ENCODE measurements at places on chromosomes 1 and 21.

DNA sequence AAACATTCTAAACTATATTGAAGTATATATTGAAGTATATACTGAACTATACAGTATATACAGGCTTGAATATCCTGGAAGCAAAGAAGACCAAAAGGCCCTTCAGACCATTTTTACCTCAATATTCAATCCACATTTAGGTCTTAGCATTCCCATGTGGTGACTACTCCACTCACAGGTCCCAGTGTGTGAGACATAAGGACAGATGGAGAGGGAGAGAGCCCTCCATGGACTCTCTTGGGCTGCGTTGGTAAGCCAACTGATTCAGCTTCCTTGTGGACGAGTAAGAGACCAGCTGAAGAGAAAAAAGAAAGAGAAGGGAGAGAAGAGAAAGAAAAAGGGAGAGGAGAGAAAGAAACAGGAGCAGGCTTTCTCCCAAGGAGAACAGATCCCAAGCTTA lies 37.3 kb upstream of the ZRANB2 start:
- H3K27me3 ChIP-seq, result no peaks in the 10 kb centered on the region
- H3K4me1 ChIP-seq, result no peaks in the 10 kb centered on the region
- no peak overlapping the region for H3K27ac ChIP-seq
- no peaks in the 10 kb centered on the region for H3K36me3 ChIP-seq

- no peaks in the 10 kb centered on the region for H3K27me3 ChIP-seq
- DNase-seq, result peak; percentile 86
- peak overlapping the region; percentile 93 for H3K27ac ChIP-seq
These were observed 49.7 kb downstream of the RASSF5 start for GRCh38 chr1:206556750-206557635.

DNA sequence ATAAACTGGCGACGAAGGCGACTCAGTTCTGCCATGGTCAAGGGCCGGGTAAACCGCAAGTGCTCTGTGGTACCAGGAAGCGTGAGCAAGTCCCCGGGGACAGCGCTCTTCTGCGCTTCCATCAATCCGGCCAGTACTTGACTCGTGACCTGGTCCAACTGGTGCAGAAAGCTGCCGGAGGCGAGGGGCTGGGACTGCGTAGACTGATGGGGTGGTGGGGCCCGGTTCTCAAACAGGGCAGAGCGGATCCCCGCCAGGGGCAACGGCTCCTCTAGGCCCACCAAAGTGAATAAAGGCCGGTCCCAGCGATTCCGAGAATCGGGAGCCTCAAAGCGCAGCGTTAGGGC lies 852 bp downstream of the KTI12 start:
- peaks cover 24% of the 10 kb centered on the region for H3K4me1 ChIP-seq
- DNase-seq, result peak; percentile 49
- H3K4me3 ChIP-seq, result peak overlapping the region; percentile 55
- peak overlapping the region; percentile 91 for H3K27ac ChIP-seq
- H3K27me3 ChIP-seq, result no peaks in the 10 kb centered on the region
- H3K36me3 ChIP-seq, result peaks cover 38% of the 10 kb centered on the region

DNA sequence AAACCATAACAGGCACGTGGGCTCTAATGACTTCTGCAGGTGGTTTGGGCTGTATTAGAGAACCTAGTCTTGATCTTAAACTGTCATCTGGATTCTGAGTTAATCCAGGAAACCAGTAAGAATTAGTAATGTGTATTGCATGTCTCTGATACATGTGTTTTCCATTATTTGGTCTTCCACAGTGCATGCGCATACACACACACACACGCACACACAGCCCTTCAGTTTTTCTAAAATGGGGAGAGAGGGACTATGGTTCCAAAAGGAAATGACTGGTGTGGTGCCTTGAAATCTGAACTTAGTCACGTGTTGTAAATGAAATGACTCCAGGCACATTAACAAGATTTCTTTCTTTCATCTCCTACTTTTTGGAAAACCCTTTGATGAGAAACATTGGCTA lies 67.6 kb downstream of the OLFML2B start:
- no peak overlapping the region for H3K4me3 ChIP-seq
- H3K27ac ChIP-seq, result no peak overlapping the region
- no peaks in the 10 kb centered on the region for H3K27me3 ChIP-seq
- DNase-seq, result no peak

DNA sequence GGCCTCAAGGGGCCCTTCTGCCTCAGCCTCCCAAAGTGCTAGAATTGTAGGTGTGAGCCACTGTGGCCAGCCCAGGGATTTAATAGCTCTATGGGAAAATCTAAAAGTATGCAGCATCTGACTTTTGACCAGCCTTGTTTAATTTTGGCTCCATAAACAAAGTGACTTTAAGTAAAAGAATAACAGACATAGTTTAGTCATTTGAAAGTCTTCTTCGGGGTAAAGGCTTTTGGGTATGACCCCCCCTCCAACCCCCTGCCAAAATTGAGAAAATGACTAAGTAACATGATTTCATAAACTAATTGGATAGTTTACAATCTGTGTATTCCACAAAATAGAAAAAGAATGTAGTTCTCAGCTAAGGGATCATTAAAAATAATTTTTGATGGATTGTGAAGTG lies 17.0 kb downstream of the GPBP1L1 start:
- H3K27me3 ChIP-seq, result no peaks in the 10 kb centered on the region
- no peak for DNase-seq
- H3K27ac ChIP-seq, result peak overlapping the region; percentile 44
- no peak overlapping the region for H3K4me3 ChIP-seq
- H3K36me3 ChIP-seq, result peaks cover 46% of the 10 kb centered on the region

- H3K36me3 ChIP-seq, result no peaks in the 10 kb centered on the region
- H3K4me1 ChIP-seq, result no peaks in the 10 kb centered on the region
- no peak for DNase-seq
- H3K27ac ChIP-seq, result no peak overlapping the region
- H3K4me3 ChIP-seq, result no peak overlapping the region
These were observed 123.7 kb downstream of the CDC7 start for GRCh38 chr1:91624331-91624730.

- H3K36me3 ChIP-seq, result no peaks in the 10 kb centered on the region
- peaks cover 8% of the 10 kb centered on the region for H3K4me1 ChIP-seq
- no peaks in the 10 kb centered on the region for H3K27me3 ChIP-seq
- H3K27ac ChIP-seq, result no peak overlapping the region
These were observed 25.0 kb downstream of the TTC39A start for GRCh38 chr1:51305371-51305823.

DNA sequence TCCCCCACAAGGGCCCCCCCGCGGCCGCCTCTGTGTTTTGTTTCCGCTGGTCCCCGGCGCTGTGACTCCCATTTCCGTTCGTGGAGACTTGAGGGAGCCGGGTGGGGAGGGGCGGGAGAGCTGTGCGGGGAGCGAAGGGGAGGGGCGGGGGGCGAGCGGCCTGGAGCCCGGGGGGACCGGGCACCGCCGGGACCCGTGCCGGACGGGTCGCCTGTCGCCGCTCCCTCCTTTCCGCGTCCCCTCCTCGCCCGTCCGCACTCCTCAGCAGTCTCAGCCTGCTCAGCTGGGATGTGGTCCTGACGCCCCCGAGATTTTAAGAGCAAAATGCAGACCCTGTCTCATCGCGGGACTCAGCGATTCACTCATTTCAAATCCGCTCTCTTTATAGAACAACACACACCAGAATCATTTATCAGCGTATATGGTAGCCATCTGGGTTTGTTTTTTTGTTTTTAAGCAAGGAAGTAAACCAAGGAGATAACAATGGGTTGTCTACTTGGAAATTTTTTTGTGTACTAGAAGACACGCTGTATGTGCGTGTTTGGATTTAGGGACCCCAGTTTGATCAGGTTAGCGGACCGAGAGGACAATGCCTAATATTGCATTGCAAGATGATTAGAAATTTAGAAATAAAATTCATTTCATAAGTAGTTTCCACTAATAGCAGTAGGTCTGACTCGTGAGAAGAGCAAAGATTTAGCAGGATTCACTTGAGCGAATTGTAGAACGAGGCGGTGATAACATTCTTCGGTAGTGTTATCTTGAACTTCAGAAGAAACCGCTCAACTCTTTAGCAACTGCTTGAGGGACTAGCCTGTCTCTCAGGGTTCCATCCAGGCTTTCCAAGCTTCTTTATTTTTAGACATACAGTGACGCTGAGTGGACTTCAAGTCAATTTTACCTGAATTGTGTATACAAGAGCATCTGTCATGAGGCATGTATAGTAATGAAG lies 1.1 kb downstream of the GABPA start:
- no peaks in the 10 kb centered on the region for H3K36me3 ChIP-seq
- H3K27me3 ChIP-seq, result no peaks in the 10 kb centered on the region
- H3K4me1 ChIP-seq, result peaks cover 20% of the 10 kb centered on the region
- H3K27ac ChIP-seq, result peak overlapping the region; percentile 96

- H3K36me3 ChIP-seq, result no peaks in the 10 kb centered on the region
- no peak for DNase-seq
These were observed 311.6 kb upstream of the USP24 start for GRCh38 chr1:55526716-55527115.
